ENCODE measurements at places on chromosomes 16 and 17. TPM values are rescaled to one million over a fixed set of nuclear protein-coding genes. Genes with fewer than 3 reads are reported as not detected.

The NPB gene
- total RNA-seq: not detected

DNA sequence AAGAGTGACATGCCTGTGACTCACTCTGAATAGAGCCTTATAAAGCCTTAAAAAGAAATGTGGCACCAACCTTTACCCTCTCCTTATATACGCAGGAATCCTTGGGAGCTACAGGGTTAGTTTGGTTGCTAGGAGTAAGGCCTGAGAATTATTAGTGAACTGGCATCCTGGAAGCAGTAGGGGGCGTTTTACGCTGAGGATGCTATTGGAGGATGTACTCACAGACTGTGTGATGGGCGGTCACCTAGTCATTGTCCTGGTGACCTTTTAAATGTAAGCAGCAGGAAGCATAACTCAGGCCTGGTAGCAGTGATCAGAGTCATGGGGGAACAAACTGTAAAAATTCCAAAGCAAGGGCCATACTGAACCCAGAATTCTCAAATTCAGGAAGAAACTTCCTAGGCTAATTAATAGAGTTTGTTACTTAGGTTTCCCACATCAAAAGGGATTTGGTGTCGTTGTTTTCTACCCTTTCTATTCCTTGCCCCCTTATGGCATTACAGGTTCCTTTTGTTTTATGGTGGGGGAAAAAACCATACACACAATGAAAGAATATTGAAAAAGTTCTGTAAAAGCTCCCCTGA is 153.8 kb downstream of the SNX11 start:
- H3K27me3 ChIP-seq: no peaks in the 10 kb centered on the region
- H3K4me3 ChIP-seq: no peak overlapping the region
- H3K27ac ChIP-seq: no peak overlapping the region
- DNase-seq: no peak
- H3K4me1 ChIP-seq: peaks cover 26% of the 10 kb centered on the region

- no peak for DNase-seq
- H3K27me3 ChIP-seq: peaks cover 14% of the 10 kb centered on the region
- H3K27ac ChIP-seq: no peak overlapping the region
- peaks cover 11% of the 10 kb centered on the region for H3K4me1 ChIP-seq
- H3K36me3 ChIP-seq: no peaks in the 10 kb centered on the region
- H3K4me3 ChIP-seq: no peak overlapping the region
Measured at GRCh38 chr16:68713361-68713760, 23.7 kb upstream of the CDH1 start.

DNA sequence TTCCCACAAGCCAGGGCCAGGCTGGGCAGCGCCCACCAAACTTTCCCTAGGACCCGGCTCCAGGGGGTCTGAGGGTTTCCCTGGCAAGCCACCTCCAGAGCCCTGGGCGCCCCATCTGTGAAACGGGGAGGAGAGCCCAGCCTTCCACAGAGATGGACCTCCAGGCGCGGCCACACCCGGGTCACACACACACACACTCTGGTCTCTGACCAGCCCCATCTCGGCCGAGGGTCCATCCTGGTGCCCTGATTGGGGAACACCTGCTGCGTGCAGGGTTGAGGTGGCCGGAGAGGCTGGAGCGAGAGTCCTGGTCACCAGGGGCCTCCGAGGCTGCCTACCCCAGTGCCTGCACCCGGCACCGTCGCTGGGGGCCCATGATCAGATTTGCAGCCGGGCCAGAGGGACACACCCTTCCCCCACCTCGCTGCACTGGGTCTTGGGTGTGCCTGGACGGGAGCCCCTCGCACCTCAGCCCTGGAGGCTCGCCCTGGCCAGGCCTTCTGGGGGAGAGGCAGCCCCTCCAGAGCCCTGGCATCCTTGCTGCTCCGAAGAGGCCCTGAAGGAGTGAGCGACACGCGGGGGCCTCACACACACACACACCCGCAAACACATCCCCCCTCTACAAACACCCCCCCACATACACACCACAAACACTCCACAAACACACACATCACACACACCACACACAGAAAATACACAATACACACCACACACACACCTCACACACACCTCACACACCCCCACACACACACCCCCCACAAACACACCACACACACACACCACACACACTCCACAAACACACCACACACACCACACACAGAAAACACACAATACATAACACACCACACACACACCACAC is 29.7 kb downstream of the SLC25A10 start:
- no peak for DNase-seq
- H3K27me3 ChIP-seq: peaks cover 3% of the 10 kb centered on the region
- no peaks in the 10 kb centered on the region for H3K36me3 ChIP-seq
- no peak overlapping the region for H3K27ac ChIP-seq

GRCh38 chr17:68325961-68326360 is 34.7 kb downstream of the ARSG start:
- H3K4me3 ChIP-seq: no peak overlapping the region
- H3K27me3 ChIP-seq: no peaks in the 10 kb centered on the region
- DNase-seq: no peak
- H3K27ac ChIP-seq: no peak overlapping the region

DNA sequence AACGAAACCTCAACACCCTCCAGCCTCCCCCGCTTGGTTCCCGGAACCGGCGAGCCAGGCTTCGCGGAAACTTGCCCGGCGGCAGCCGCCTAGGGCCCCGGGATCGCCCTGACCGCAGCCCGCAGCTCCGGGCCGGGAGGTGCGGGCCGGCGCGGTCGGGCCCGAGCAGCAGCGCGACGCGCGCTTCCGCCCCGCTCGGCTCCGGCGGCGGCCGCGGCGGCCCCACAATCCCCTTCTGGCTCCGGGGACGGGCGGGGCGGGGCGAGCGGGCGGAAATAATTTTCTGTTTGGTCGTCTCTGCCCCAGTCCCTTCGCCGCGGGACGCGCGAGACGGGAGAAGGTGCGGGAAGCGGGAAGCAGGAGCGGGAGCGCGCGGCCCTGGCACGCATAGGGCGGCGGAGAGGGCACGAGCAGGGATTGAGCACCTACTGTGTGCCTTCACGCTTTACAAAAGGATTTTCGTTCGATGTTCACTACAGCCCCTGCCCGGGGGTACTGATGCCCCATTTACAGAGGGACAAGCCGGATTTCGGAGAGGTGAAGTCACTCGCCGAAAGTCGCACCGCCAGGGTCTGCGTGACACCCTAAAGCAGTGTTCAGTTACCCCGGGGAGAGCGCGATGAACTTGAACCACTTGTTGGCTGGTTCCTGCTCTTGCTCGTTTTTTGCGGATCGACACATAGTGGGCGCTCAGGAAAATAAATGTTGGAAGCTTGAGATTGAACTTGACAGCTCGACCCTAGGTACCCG is 2.7 kb upstream of the MLLT6 start:
- H3K36me3 ChIP-seq: peaks cover 35% of the 10 kb centered on the region
- no peaks in the 10 kb centered on the region for H3K27me3 ChIP-seq
- H3K4me3 ChIP-seq: peak overlapping the region; percentile 100
- DNase-seq: peak; percentile 92
- H3K4me1 ChIP-seq: peaks cover 42% of the 10 kb centered on the region

The PMM2 gene
- 36.0 TPM for total RNA-seq

DNA sequence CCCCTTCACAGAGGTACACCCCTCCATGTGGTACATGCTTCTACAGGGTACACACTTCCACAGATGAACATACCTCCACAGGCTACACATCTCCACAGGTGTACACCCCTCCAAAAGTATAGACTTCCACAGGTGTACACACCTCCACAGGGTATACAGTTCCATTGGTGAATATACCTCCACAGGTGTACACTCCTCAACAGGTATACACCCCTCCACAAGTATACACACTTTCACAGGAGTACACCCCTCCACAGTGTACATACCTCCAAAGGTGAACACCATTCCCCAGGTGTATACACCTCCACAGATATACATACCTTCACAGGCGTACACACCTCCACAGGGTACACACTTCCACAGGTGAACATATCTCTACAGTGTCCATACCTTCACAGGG is 9.4 kb downstream of the FOXN1 start:
- no peak overlapping the region for H3K4me3 ChIP-seq
- no peaks in the 10 kb centered on the region for H3K4me1 ChIP-seq

DNA sequence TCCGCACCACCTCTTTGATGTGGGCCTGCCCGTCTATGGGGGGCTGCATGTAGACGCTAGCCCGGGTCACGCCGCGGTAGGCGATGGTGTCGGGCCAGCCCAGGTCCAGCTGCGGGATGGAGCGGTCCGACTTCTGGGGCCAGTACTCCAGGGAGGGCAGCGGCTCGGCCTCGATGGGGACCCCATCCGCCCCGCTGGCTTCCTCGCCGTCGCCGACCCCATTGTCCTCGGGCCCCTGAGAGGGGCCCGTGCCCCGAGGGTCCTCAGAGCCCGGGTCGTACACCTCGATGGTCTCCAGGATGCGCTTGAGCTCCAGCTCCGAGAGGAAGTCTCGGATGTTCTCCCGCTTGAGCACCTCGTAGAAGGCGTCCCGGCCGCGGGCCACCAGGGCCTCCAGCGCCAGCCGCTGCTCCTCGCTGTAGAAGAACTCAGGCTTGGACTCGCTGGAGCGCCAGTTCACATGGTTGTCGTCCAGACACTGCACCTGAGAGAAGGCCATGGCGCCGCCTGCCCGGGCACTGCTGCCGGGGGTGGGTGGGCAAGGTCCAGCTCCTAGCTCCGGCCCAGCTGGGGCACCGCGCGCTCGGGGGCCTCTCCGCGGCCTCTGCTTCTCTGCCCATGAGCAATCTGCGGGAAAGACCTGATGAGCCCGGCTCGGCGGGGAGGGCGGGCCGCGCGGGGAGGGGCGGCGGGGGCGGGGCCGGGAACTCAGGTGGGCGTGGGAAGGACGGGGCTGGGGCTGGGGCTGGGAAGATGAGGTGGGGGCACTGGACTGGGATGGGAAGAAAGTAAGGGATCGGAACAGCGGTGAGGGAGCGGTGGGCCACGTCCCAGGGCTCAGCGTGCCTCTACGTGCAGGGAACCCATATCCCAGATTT is 782 bp downstream of the FAM83G start:
- DNase-seq: peak; percentile 64
- peak overlapping the region; percentile 90 for H3K4me3 ChIP-seq
- H3K36me3 ChIP-seq: peaks cover 19% of the 10 kb centered on the region
- peak overlapping the region; percentile 90 for H3K27ac ChIP-seq

The MRPS7 gene
- 72.9 TPM for total RNA-seq

DNA sequence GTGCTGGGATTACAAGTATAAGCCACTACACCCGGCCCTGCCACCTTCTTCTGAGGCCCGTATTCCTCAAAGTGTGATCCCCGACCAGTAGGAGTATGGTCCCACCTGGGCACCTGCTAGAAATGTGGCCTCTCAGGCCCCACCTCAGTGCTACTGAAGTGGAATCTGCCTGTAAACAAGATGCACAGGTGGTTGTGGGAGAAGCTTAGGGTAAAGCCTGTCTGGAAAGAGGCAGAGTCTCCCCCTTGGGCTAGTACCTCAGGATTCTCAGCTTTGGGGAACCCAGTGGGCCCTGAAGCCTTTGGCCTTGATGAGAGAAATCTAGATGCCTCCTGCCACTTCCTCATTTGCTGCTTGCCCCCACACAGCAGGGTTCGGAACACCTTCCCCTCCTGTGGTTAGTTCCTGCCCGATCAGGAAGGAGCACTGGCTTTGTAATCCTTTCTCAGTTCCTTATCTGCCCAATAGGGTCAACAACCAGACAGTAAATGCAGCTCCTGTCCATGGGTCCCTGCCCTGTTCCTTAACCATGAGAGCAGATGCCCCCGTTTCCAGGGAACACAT is 25.2 kb downstream of the TK2 start:
- peak; percentile 45 for DNase-seq
- H3K27ac ChIP-seq: peak overlapping the region; percentile 81
- H3K4me1 ChIP-seq: peaks cover 76% of the 10 kb centered on the region
- no peaks in the 10 kb centered on the region for H3K36me3 ChIP-seq
- H3K4me3 ChIP-seq: no peak overlapping the region
- no peaks in the 10 kb centered on the region for H3K27me3 ChIP-seq

The PLEKHM1 gene
- 22.1 TPM for total RNA-seq

- DNase-seq: peak; percentile 80
- H3K4me1 ChIP-seq: peaks cover 19% of the 10 kb centered on the region
- no peaks in the 10 kb centered on the region for H3K36me3 ChIP-seq
Measured at GRCh38 chr17:40075201-40075941, 12.6 kb downstream of the THRA start.

- peaks cover 42% of the 10 kb centered on the region for H3K27me3 ChIP-seq
- no peaks in the 10 kb centered on the region for H3K36me3 ChIP-seq
Measured at GRCh38 chr17:49013311-49014213, 16.4 kb downstream of the IGF2BP1 start.

The HCRT gene
- total RNA-seq: not detected

The AHSP gene
- not detected for total RNA-seq
